ENCODE measurements at places on chromosomes 1 and 21.
A peak's percentile ranks its signal among the peaks of the same experiment; 100 is the strongest.

- DNase-seq: no peak
These were observed 428.6 kb downstream of the PTPRC start for GRCh38 chr1:199067483-199067882.

GRCh38 chr1:197671140-197671539 is 104.1 kb downstream of the DENND1B start:
- peak; percentile 9 for DNase-seq

- DNase-seq: no peak
These were observed 20.4 kb upstream of the PWP2 start for GRCh38 chr21:44086636-44087425.

DNA sequence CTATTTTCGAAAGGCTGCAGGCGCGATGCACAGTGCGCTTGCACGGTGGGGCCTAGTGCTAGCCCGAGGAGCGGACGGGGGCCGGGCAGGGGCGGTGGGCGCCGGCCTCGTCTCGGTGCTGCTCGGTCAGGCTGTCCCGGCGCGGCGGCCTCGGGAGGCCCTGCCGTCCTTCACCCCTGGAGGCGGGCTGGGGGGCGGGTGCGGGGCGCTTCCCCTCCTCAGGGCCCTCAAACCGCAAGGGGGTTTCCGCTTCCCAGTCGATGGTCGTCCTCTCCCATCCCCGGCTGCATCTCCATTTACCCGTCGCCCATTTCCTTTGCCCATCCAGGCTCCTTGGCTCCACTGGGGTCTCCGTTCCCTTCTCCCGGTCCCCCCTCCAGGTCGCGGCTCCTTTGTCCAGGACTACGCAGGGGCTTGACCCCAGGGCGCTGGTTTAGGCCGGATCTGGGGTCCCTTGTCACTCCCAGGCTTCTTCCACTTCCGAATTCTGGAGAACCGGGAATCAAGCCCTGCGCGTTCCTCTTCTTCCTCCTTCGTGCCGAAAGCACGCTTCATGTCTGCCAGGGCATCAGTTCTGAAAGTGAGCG is 196.3 kb upstream of the LMO4 start:
- DNase-seq: no peak

GRCh38 chr1:2322065-2322571 is 69.2 kb downstream of the MORN1 start:
- peak; percentile 96 for DNase-seq

GRCh38 chr1:22285549-22286396 is 142.9 kb upstream of the WNT4 start:
- DNase-seq: no peak

GRCh38 chr21:25578056-25578961 is 29.0 kb downstream of the MRPL39 start:
- no peak for DNase-seq

DNA sequence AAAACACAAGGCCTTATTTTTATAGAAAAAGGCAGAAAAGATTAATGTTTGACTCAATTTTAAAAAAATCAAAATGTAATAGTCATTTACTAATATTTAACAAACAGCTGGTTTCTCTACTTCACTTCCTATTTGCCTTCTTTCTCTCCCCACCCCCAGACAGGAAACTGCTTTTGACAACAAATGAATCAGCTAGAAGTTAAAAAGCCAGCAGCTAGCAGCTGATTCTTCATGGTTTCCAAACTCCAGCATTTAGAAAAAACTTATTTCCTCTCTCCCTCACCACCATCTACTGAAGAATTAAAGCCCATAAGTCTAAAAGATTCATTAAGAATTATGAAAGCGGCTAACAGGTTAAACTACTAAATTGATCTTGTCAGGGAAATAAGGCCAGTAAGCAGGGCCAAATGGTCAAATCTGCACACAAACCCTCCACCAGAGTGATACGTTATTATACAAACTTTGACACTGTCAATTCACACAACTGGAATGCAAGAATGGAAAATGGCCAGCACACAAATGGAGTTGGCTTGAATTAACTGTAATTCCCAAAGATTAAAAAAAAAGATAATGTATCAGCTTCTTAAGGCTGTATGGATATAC is 4.0 kb downstream of the WDR26 start:
- DNase-seq: peak; percentile 69

DNA sequence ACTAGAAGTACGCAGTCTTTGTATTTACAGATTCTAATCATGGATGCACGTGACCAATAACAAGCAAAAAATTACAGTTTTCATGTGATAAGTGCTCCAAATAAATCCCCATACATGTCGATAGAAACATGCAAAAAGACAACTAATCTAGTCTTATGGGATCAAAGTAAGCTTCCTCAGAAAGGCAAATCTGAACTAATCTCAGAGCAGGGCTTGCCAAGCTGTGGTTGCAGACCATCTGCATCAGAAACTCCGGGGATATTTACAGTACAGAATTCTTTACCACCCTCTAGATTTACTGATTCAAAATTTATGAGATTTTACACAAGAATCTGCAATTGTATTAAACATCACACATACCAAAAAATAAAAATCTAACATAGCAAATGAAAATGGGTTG is 1435.5 kb downstream of the MRPL39 start:
- DNase-seq: no peak

- DNase-seq: no peak
These were observed 307.3 kb downstream of the BRINP3 start for GRCh38 chr1:190170321-190170720.
